ENCODE measurements at places on chromosomes 6 and 20. TPM values are rescaled to one million over a fixed set of nuclear protein-coding genes. Genes with fewer than 3 reads are reported as not detected.

Gene TEAD3
- 0.68 TPM for total RNA-seq

Gene LAMA4
- not detected for total RNA-seq

Gene HCRTR2
- not detected for total RNA-seq

Gene SIRPB1
- 0.83 TPM for total RNA-seq

Gene DEF6
- total RNA-seq, result 97.1 TPM

Gene SAPCD1
- total RNA-seq, result 18.7 TPM

Gene NFYA
- 31.1 TPM for total RNA-seq

Gene SYCP2L
- total RNA-seq, result not detected

Gene ZSCAN16
- total RNA-seq, result 2.0 TPM

Gene SLC22A16
- not detected for total RNA-seq

- DNase-seq, result no peak
Observed at GRCh38 chr6:115932481-115932880, 128.2 kb downstream of the FRK start.

GRCh38 chr20:2279253-2279779 lies 16.5 kb upstream of the TGM3 start:
- DNase-seq, result no peak

DNA sequence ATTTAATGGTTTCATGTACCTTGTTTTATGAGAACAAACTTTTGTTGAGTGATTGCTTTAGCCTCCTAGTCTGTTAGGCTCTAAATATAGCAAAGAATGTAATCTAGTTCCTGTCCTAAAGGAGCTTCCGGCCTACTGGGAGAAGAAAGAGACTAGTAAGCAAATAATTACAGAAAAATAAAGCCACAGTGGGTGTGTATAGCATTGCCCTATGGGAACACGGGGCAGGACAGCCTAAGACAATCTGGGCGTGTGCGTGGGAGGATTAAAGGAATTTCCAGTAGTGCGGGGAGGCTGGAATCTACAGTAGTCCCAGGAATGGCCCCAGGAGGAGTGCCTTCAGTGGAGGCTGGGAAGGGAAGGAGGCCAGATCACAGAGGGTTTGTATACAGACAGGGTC lies 98.1 kb upstream of the AKAP12 start:
- DNase-seq, result no peak

DNA sequence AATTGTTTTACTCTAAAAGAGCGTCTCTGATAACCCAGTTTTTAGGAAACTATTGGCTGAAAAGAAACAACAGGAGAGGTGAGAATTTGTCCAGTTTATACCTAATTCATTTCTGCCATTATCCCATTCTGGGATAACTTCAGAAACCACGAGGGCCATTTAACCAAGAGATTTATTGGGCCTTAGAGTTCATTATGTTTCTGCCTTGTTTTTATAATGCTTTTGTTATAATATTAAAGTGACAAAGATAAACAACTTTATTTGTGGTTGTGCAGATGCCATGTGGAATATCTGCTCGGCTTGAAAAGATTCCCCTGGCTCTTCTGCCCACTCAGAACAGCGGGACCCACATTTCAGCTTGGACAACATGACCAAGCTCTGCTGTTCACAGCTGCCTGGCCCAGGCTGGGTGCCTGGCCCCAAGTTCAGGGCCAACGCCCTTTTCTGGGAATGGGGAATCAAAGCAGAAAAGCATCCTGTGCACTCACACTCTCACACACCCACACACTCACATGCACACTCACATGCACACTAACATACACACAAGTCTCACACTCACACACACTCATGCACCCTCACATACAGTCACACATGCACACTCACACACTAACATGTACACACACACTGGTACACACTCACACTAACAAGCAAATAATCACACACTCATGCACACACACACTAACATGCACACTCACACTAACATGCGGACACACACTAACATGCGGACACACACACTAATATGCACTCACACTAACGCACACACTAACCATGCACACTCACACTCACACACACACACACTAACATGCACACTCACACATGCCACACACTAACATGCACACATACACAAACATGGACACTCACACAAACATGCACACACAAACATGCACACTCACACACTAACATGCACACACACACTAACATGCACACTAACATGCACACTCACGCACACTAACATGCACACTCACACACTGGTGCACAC lies 86.7 kb upstream of the NEDD9 start:
- DNase-seq, result no peak

DNA sequence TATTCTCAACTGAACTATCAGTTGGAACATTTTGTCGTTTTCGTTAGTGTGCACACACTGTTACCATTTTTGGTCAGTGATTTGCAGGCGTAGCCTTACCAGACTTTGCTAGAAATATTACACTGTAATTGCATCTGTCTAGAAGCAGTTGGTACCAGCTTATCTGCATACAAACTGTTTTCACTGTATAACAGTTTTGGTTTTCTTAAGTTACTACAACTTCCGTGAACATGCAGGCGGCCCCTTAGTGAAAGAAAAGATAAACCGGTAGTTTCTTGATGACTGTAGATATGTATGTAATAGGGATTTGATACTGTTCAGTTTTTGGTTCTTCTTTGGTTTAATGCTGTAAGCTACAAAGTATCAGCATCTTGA lies 1.3 kb downstream of the DSTN start:
- DNase-seq, result peak; percentile 35

DNA sequence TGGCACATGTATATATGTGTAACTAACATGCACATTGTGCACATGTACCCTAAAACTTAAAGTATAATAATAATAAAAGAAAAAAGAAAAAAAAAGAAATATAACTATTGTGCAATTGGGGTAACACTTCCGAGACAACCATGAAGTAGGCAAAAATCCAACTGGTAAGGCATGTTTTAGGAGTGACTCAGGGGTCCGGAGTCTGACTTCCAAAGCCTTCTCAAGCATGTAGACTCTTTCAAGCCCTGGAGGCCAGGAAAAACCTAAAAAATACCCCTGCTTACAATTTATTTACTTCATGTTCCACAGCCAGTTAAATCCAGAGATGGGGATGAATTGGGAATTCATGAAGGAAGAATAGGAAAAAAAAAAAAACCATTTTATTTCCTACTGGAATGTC lies 161.3 kb upstream of the PHACTR1 start:
- DNase-seq, result no peak

- DNase-seq, result no peak
Observed at GRCh38 chr6:131692031-131692430, 9.2 kb downstream of the OR2A4 start.

DNA sequence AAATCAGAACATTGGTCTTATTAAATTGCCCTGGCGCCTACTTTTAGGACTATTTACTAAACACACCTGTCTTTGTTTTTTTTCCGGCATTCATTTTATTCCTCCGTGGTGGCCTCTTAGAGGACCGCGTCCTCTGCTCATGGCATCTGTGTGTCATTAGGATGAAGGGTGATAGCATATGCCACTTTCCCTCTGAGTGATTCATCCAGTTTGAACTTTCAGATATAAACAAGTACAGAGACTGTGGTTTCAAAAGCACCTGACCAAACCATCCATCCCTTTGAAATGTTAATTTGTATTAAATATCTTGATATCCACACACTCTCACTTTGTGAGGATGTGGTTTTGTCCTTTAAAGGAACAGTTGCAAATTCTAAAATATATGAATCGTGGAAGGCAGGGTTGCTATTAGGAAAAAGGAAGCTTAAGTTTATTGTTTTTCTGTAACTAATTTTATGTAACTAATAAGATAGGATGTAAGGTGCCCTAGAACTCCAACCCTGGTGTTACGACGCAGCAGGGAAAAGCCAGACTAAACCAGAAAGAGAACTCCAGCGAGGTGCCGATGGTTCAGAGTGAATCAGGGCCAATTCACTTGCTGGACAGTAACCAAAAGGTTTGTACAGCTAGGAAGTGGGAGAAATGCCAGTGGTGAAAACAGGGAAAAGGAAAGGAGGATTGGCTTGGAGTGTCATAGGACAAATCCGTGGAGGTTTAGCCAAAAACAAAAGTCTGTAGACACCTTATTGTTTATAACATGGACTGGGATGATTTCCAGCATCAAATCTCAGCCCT lies 98.7 kb downstream of the SHLD1 start:
- DNase-seq, result peak; percentile 21

GRCh38 chr6:112008482-112008881 lies 45.4 kb upstream of the CCN6 start:
- DNase-seq, result no peak

DNA sequence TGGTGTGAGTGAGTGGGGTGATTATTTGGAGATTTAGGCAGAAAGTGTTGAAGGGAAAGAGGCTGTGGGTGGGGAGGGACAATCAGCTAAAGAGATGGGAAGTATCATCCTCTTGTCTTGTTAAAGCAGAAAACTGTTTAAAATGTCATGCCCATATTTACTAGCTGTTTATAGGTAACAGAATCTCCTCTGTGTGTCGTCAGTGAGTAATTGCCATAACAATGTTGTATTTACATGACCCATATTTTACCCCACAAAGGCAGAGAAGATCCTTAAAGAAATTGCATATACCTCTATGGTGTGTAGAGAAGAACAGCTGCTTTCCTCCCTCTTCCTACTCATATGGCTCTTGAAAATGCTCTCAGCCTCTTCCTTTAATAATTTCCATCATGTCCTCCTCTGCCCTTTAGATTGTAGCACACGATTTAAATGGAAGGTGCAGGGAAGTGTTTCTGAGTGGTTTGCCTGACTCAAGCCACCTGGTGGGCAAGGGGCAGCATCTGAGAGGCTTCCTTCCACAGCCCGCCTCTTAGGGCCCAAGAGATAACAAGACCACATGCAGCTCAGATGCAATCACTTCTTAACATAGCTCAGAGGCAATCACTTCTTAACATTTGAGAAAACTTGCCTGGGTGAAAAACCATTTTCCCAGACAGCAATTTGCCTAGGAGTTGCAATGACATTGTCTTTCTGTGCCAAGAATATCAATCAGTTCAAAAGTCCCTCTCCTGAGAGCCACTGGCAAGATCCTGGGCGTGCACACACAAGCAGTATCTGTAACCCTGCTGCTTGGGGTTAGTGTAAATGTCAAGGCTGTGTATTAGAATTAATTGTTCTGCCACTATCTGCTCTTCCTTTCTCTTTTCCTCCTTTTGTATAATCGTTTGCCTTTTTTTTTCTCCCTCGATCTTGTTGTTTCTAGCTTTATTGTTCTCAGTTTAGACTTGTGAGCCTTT lies 44.1 kb upstream of the EDN1 start:
- no peak for DNase-seq

DNA sequence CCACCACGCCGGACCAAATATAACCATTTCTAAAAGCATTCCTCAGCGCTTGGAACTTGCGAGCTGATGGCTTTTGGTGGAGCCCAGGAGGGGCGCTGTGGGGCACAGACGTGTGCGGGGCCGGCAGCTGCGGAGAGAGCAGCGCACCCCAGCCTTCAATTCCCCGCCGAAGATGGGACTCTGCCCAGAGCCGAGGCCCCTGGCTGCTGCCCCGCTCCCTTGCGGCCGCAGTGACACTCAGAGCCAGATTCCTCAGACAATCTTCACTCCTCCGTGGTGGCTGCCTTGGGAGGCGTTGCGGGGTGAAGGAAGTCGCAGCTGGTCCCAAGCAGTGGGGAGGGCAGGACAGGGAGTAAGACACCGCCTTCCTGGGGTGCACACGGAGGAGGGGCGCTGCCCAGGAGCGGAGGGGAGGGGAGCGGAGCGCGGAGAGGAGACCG lies 87.7 kb downstream of the TMEM242 start:
- peak; percentile 63 for DNase-seq

- no peak for DNase-seq
Observed at GRCh38 chr6:50185006-50185405, 135.3 kb upstream of the DEFB112 start.

- DNase-seq, result no peak
Observed at GRCh38 chr6:110882824-110883554, 8.4 kb downstream of the AMD1 start.

DNA sequence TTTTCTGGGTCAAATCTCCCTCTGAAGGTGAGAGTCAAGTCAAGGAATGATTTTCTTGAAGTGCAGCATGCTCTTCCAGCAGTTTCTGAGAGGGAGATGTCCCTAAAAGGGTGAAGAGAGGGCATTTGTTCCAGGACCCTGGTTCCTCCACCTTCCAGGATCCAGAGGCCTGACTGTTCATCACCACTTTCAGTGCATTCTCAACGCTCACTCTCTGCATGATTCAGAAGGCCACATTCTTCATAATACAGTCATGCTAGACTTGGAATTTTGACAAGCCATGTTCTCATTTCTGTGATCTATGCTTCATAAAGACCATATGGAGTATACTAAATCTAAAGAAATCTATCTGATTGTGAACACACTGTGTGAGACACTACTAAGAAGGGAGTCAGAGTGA lies 85.1 kb downstream of the PDE7B start:
- DNase-seq, result no peak

GRCh38 chr6:159086033-159086618 lies 41.3 kb upstream of the TAGAP start:
- no peak for DNase-seq

DNA sequence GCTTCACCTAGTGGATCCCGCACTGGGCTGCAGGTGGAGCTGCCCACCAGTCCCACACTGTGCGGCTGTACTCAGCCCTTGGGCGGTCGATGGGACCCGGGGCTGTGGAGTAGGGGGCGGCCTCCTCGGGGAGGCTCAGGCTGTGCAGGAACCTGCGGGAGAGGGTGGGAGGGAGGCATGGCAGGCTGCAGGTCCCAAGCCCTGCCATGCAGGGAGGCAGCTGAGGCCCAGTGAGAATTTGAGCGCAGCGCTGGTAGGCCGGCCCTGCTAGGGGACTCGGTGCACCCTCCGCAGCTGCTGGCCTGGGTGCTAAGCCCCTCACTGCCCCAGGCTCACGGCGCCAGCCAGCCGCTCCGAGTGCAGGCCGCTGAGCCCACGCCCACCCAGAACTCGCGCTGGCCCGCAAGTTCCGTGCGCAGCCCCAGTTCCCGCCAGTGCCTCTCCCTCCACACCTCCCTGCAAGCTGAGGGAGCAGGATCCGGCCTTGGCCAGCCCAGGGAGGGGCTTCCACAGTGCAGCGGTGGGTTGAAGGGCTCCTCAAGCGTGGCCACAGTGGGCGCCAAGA lies 1407.6 kb downstream of the EPHA7 start:
- DNase-seq, result no peak

DNA sequence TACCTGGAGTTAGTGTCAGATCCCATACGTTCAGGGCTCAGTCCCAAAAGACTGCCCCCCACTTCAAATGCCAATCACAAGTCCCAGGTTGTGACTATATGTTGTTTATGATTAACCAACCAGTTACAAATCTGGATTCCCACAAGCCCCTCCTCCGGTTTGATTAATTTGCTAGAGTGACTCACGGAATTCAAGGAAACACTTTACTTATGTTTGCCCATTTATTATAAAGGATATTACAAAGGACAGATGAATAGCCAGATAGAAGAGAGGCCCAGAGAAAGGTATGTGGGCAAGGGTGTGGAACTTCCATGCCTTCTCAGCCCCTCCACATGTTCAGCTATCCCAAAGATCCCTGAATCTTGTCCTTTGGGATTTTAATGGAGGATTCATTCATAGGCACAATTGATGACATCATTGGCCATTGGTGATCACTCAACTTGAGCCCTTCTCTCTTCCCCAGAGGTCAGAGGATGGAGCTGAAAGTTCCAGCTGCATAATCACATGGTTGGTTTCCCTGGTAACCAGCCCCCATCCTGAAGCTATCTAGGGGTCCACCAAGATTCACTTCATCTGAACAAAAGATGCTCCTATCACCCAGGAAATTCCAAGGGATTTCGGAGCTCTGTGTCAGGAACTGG lies 2.0 kb downstream of the ECT2L start:
- DNase-seq, result no peak

All from activated CD8-positive, alpha-beta T cell treated with anti-CD3 and anti-CD28 coated beads for 36 hours (primary cell).